ENCODE measurements at places on chromosomes 7 and 10.

- DNase-seq = no peak
Measured at GRCh38 chr7:149074116-149074885, 16.2 kb downstream of the ZNF786 start.

- peak; percentile 82 for DNase-seq
Measured at GRCh38 chr7:30032310-30033125, 4.3 kb downstream of the PLEKHA8 start.

GRCh38 chr7:28433699-28434219 lies 21.4 kb downstream of the CREB5 start:
- peak; percentile 60 for DNase-seq

- DNase-seq = no peak
Measured at GRCh38 chr7:153887749-153888569, 164.2 kb upstream of the DPP6 start.

GRCh38 chr10:104893701-104894100 lies 252.6 kb downstream of the SORCS3 start:
- no peak for DNase-seq

DNA sequence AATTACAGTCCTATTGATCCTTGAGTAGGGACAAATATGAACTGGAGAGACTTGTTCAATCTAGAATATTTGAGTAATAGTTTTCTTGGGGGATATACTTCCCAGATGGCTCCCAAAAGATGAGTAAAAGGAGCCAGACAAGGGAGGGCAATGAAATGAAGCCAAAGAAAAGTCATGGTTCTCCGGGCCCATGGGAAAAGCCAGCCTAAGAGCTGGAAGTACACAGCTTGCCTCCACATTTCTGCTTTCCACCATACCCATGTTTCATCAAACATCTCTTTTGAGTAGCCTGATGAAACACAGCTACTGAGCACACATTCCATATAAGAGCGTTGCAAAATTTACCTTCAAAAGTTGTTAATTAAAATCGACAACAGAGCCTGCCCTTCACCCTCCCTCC lies 535.0 kb upstream of the FZD8 start:
- DNase-seq = no peak

DNA sequence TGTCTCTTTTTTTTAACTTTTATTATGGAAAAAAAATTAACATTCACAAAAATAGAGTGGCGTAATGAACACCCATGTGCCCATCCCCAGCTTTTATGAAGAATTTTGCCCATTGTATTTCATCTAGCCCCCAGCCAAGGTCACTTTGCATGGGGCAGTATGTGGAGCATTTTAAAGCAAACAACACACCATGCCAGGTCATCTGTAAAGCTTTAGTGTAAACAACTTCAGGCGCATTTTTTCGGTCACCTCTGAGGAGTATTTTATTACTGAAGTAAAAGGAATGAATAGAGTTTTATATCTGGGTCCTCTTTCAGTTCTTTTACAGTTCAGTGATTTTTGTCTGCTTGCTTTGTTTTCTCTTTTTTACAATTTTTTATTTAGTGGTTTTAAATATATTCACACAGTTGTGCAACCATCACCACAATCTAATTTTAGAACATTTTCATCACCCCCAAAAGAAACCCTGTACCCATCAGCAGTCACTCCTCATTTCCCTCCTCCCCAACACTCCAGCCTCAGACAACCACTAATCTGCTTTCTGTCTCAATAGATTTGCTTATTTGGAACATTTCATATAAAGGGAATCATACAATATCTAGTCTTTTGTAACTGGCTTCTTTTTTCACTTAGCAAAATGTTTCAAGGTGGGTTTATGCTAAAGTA lies 87.9 kb downstream of the SLC37A3 start:
- DNase-seq = no peak

GRCh38 chr10:117346574-117346973 lies 28.7 kb downstream of the PDZD8 start:
- DNase-seq = no peak

- no peak for DNase-seq
Measured at GRCh38 chr7:120864141-120864900, 6.4 kb upstream of the TSPAN12 start.

Measured in iris pigment epithelial cell (primary cell).